ENCODE measurements at places on chromosomes 3 and 15.

GRCh38 chr3:34020726-34021680 lies 222.6 kb downstream of the PDCD6IP start:
- DNase-seq, result no peak

GRCh38 chr3:51538115-51538458 lies 432 bp upstream of the RAD54L2 start:
- no peak for DNase-seq

DNA sequence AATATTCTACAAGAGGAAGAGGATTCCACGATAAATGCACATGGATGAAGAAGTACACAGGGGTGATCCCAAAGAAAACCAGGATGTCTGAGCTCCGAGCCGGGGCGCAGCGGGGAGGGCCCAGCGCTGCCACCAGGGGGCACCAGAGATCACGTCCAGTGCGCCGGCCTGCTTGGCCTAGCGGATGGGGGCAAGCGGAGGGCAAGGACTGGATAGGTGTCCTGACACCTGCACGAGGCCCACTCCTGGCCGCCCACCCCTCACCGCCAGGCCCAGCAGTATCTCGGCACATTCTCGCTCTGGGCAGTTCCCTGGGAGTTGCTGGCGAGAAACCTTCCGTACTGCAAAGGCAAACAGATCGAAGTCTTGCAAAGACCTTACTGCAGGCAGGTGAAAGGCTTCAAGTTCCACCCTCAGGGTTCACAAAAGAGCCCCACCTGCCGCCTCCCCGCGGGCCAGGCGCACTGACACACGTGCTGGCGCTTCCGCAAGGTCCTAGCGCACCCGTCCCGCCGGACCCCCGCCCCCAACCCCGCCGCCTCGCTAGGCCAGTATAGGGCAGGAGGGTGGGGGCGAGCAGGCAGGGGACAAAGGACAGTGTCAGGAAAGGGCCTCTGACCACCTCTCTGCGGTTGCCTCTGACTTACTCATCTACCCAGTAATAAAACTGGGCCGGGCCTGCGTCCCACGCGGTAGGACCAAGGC lies 3.3 kb downstream of the ANKRD63 start:
- DNase-seq, result peak; percentile 79

DNA sequence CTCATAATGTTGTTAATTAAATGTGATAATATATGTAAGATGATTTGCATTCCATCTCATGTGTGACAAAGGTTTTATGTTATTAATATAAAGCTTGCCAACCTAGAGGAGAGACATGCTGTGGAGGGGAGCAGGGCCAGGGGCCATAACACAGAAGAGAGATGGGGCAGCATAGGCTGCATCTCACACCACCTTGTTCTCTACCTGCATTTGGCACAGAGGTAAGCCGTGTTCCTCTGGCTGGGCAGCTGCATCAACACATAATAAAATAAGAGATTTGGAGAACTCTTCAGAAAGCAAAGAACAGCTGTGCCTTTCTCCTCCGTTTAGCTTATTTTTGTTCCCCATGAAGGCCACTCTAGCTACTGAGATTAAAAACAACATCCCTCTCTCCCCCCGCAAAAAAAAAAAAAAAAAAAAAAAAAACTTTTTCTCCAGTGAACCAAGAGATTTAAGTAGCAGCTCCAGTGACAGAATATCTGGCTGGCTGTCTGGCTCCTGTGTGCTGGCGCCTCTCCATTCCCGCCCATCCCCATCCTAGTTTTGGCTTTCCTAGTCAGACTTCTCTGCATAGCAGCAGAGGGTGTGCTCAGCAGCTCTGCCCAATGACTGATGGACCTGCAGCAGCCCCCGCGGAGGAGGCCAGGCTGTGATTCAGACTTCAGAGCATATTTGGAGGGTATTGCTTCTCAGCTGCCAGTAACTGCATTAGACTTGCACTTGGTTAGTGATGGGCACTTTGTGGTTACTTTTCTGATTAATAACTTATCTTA lies 52.2 kb upstream of the STXBP5L start:
- DNase-seq, result no peak

DNA sequence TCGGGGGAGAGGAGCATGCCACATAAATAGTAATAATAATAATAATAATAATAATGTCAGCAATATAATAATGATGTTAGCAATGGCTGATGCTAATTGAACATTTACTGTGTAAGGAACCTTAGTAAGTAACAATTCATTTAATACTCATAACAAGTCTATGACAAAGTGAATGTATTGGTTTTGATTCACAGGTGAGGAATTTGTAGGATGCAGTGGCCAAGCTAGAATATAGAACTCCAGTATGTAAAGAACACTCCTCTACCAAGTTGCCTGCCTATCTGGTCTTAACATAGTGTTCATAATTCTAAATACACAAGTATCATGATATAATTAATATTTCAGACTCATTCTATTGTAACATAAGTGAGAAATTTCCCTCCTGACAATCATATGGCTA lies 1016.5 kb downstream of the ROBO1 start:
- DNase-seq, result no peak

Data from activated CD4-positive, alpha-beta T cell treated with anti-CD3 and anti-CD28 coated beads, Interleukin-2, amount 50 U/mL, for 48 hours (primary cell).